ENCODE measurements at places on chromosomes 7 and 10.

DNA sequence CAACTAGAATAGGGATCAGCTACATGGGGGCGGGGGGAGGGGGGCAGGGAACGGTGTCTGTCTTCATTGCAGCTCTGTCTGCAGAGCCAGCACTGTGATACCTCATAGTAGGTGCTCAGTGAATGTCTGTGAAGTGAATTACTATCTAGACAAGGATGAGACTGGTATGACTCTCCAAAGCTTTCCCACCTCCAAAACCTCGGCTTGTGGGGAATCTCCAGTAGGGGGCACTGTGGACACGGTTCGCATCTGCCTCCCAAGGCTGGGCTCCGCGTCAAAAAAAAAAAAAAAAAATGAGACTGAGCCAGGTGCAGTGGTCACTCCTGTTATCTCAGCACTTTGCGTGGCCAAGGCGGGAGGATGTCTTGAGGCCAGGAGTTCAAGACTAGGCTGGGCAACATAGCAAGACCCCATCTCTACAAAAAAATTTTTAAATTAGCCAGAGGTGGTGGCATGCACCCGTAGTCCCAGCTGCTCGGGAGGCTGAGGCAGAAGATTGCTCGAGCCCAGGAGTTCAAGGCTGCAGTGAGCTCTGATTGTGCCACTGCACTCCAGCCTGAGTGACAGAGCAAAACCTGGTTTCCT, 9.6 kb downstream of the TRIM56 start:
- DNase-seq = no peak

DNA sequence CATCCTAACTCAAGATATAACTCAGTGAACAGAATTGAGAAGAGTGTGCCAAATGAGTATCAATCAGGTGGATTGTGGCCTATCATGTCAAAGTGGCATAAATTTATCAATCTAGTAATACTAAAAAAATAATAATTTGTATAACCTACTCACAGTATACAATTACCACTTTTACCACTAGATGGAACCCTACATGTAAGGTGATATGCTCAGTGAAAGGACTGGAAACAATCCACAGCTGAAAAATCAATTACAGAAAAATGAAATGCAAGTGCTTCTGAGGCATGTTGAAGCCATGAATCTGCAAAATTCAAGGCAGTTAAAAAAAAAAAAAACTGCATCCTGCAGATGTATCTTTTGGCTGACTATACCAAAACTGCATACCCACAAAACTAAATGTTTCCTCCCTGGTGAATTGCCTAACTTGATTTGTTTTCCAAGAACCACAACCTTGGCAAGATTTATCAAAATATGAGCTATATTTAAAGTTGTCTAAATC, 13.9 kb downstream of the ARHGAP19 start:
- DNase-seq = no peak

DNA sequence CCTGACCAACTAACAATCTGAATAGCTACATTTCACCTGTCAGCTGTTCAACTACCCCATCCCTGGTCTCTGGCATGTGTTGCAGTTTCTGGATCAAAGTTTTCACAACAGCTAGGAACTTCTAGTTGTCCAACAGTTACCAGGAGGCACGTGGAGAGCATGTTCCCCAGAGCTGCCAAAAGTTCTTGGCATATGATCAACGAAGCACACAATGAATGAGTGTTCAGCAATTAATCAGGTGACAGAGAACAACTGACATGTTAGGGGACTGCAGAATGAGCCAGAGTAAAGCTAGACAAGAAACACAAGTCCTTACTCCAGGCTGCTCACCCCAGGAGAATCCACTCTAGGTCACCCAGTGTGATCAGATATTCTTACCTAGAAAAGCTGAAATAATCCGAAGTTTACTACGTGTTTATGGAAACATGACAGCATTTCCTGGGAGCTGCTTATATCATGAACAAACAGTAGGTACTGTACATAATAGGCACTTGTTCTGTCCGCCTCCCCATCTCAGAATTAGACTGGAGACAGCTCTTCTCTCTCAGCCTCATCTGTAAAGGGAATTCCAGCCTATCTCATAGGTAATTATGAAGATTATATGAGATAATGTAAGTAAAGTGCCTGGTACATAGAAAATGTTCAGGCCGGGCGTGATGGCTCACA, 50.6 kb downstream of the ZNF438 start:
- no peak for DNase-seq

DNA sequence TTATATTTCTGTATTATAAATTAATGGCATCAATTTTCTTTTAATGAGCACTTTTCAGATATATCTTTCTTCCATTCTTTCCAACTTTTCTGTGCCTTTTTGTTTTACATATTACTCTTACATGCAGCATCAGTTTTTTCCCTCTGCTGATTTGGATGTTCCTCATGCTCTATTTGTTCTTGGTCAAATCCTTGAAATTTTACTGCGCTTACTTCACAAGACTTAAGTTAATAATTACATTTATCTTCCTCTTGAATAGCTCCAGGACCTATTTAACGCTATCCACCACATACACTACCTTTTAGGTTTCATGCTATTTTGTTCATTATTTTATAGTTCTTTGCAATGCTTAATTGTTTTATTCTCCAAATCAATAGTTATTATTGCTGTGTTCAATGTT, 97.6 kb upstream of the CTTNBP2 start:
- no peak for DNase-seq

DNA sequence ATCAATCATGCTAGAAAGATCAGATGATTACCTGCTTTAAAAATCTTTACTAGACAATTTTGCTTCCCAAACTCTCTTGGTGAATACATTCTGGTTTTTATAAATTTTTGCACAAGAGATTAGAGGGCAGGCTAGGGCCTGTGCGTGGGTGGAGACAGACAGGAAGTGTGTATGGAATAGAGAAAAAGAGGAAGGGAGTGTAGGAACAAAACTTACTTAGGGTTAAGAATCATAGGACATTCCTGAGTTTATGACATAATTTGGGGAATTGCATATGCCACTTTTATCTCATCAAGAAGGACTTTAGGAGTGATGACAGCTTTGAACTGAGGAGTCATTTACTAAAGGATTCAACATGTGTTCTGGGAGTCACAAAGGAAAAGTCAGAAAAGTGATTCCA, 31.3 kb downstream of the LAMB1 start:
- DNase-seq = no peak

GRCh38 chr10:121281576-121281975, 316.7 kb downstream of the FGFR2 start:
- DNase-seq = no peak

GRCh38 chr7:137538361-137538762, 194.8 kb upstream of the PTN start:
- DNase-seq = no peak

GRCh38 chr10:75531571-75532031, 100.2 kb downstream of the LRMDA start:
- DNase-seq = no peak

- DNase-seq = no peak
These were observed 405.5 kb downstream of the ANKRD7 start for GRCh38 chr7:118629898-118630438.

DNA sequence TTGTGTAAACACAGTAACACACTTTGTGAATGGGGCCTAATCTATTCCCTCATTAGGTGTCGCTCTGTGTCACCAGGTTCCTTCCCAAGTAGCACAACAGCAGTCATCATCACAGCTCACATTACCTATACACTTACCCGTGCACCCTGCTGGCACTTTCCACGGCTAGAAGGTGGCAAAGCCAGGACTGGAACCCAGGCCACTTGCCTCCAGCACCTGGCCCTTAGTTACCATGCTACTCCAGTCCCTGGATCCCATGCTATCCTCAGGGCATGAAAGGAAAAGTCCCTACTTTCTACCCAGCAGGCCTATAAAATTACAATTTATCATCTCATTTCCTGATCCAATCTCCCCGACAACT, 18.4 kb downstream of the SMURF1 start:
- DNase-seq = no peak

DNA sequence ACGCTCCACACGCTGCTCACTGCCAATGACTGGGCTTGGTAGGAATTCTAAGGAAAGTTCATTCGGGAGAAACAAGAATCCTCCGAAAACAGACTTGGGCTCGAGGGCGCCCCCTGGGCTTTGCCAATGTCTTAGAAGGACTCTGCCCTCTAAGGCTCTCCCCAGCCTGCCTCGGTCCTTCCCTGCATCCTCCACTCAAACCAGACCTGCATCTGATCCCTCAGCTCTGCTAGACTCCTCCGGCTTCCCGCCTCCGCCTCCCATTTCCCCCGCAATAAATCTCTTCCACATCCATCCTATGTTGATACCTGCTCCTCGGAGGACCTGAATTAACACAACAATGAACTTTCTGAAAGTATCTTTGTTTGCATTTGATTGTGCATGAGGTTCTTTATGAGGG, 177.6 kb downstream of the PLPP4 start:
- no peak for DNase-seq

DNA sequence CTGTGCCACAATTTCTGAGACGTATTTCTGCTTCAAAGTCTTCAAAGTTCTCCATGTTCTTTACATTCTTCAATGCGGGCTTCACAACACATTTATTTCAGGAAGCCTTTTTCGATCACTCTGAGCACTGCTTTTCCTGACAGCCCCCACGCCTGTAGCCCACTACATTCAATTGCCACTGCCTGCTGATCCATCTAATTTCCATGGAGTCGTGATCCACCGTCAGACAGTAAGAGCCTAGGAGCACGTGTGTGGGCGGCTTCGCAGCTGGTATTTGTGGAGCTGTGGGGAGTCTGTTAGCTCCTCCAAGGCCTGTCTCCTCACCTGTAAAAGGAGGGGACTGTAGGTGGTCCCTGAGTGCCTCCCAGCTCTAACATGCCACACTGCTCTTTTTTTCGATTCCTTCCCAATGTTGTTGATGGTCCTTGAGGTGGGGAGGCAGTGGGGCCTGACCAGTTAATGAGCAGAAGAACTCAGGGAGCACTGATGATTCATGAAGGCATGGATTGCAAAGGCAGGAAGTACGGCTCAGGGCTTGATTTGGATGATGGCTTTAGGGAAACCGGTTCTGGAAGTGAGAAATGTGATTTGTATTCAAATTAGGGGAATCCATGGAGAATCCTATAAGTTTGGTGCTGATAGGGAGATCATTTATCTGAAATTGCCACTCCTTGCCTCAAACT, 401.1 kb upstream of the PODXL start:
- DNase-seq = no peak

DNA sequence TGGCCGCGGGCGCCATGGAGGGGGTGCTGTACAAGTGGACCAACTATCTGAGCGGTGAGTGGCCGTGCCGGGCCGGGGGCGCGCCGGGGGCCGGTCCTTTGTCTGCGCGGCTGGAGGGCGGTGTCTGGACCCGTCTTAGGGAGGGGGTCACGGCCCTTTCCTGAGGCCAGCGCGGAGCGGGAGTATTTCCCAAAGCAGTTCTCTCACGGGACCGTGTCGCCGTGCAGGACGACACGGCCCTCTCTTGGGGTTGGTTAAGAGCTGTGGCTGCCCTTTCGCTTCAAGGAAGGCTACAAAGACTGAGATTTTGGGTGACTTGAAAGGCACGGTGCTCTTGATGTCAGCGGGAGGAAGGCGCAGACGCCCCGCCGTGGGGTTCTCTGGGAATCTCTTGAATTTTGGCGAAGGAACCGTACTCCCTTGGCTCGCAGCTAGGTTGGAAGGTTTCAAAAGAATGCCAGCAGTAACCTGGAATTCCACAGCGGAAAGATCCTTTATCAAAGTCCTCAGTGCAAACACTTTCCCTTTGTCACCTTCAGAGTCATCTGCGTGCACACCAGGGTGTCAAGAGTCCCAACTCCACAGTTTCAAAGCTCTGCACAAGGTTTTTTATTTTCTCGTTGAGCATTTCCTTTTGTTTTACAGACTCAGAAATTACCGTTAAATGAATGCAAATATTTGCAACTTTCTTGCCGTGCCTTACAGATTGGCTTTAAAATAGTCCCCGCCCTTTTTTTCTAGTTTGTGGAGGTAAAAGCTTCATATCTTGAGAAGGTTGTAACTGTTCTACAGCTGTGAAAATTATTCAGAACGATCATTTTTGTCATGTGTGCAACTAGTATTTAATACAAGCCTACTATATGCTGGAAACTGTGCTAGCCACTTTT, 780 bp downstream of the PLEKHA8 start:
- no peak for DNase-seq

- no peak for DNase-seq
These were observed 111.1 kb upstream of the SH2B2 start for GRCh38 chr7:102175423-102176170.

- DNase-seq = no peak
These were observed 47.0 kb downstream of the TBATA start for GRCh38 chr10:70738006-70738760.

DNA sequence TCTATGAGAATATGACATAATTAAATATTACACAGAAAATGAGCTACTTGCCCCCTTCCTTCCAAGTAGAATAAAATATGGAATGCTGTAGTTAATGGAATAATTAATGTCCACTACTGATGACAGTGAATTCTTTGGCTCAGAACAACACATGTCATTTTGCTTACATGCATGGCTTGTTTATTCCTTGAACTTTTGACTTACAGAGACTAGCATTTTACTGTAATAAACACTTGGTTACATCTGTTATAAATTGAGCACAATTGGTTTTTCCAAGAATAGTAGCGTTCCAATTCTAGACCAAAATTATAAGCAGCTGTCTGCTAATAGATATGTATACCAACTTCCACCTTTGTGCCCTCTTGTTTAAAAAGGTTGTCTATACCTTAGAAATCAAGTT, 286.7 kb downstream of the OTUD1 start:
- no peak for DNase-seq

- DNase-seq = no peak
These were observed 93.9 kb upstream of the AGR3 start for GRCh38 chr7:16975712-16976111.

GRCh38 chr7:595621-596010, 76.0 kb upstream of the PDGFA start:
- DNase-seq = no peak

DNA sequence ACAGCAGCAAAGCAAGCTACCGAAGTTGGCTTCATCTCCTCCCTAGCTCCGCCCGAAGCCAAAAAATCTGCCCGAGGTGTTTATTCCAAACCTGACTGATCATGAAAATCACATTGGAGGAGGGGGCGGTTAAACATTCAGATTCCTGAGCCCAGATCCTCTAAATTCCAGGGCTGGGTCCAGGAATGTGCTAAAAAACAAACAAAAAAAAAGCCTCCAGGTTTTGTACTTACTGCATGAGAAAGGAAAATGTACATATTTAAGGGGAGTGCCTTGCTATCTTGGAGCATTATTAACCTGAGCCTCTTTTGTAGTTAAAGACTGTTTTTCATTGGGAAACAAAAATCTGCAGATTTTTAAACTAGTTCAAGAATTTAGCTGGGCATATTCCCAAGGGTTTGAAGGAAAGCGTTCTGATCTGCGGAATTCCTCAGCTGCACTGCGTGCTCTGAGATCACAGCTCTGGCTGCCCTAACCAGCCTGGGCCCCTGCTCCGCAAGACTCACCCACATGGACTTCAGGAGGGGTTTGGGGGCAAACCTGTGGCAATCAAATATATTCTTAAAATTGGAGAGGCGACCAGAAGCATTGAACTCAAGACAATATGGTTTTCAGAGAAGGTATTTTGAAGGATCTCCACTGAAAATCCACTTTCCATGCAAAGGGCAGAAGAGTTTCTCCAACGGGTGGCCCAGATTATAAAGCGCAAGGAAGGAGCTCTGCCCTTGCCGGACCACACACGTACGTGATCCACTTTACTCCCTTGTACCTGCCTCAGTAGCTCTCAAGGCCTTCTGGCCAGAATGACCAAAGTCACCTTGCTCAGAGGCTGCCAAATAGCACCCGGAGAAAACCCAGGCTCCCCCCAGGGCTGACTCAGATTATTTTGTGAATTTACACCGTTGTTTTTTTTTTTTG, 10.0 kb upstream of the TNS3 start:
- no peak for DNase-seq

Data from cortex of kidney (tissue), 1 donor.